ENCODE measurements at places on chromosomes 3 and 15.

DNA sequence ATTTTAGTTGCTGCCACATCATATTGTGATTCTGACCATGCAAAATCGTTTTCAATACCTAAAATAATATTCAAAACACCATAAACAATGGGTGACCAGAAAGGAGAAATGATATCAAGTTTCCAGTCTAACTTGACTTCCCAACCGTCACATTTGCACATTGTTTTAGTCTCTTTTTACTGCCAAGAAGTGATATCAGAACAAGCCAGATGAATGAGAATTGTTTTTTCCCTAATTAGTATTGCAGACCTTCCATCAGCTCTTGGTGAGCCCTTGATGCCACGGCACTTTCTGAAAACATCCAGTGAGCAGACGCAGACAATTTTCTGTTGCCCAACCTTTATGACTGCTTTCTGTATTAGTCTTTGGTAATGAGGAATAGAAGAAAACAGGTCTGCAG, 62.5 kb downstream of the SPATA16 start:
- no peak overlapping the region for H3K27ac ChIP-seq
- no peak for DNase-seq
- no peaks in the 10 kb centered on the region for H3K36me3 ChIP-seq
- no peak overlapping the region for H3K4me3 ChIP-seq
- H3K4me1 ChIP-seq = no peaks in the 10 kb centered on the region

GRCh38 chr15:39462691-39463090, 118.2 kb upstream of the THBS1 start:
- no peaks in the 10 kb centered on the region for H3K36me3 ChIP-seq
- peaks cover 36% of the 10 kb centered on the region for H3K4me1 ChIP-seq
- peak; percentile 62 for DNase-seq
- H3K27me3 ChIP-seq = no peaks in the 10 kb centered on the region
- no peak overlapping the region for H3K4me3 ChIP-seq

DNA sequence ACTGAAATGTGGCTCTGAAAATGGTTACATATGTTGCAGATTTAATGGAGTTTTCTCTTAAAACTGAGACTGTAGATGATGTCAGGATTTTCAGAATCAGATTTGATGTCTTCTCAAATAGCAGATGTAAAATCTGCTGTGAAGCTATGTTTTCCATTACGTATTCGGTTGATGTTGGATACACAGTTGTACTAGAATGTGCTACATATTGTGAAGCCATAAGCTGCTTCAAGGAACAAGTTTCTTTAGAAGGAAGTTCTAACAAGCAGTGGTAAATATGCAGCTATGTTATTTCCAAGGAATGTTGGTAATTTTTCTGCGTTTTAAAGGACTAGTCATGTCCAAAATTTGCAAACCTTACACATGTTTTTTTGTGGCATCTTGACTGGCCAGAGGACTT, 197.7 kb downstream of the RBMS3 start:
- H3K4me1 ChIP-seq = peaks cover 6% of the 10 kb centered on the region
- peak; percentile 44 for DNase-seq
- H3K27me3 ChIP-seq = no peaks in the 10 kb centered on the region
- no peak overlapping the region for H3K4me3 ChIP-seq
- no peak overlapping the region for H3K27ac ChIP-seq

GRCh38 chr3:15207836-15208504, 1.9 kb downstream of the CAPN7 start:
- peak overlapping the region; percentile 73 for H3K27ac ChIP-seq
- H3K4me3 ChIP-seq = peak overlapping the region; percentile 86
- H3K36me3 ChIP-seq = peaks cover 27% of the 10 kb centered on the region

- H3K36me3 ChIP-seq = no peaks in the 10 kb centered on the region
- H3K4me1 ChIP-seq = peaks cover 13% of the 10 kb centered on the region
- H3K4me3 ChIP-seq = no peak overlapping the region
- DNase-seq = peak; percentile 35
- H3K27ac ChIP-seq = no peak overlapping the region
- H3K27me3 ChIP-seq = no peaks in the 10 kb centered on the region
Observed at GRCh38 chr3:188646592-188646991, 492.6 kb downstream of the LPP start.

DNA sequence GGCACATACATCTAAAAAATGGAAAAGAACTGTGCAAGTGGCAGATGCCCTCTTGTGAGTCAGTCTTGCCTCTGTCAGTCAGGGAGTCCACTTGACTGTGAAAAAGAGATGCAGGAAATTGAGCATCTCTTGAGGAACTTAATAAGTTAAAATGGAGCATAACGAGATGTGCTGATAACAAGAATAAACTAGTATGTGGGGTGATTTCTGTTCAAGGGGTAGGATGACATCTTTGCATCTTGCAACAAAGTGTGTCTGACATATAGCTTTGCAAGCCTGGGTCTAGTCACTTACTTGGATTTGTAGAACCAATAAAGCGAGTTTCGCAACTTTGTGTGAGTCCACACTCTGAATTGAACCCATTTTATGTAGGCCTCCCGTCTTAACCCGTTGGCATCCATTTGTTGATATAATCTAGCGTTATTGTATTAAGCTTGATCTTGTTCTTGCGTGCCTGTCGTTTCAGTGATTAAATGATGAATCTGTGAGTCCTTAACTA, 2.2 kb downstream of the USP3 start:
- H3K27ac ChIP-seq = no peak overlapping the region
- DNase-seq = peak; percentile 54
- peak overlapping the region; percentile 74 for H3K4me3 ChIP-seq

GRCh38 chr15:91737151-91737818, 116.2 kb upstream of the SLCO3A1 start:
- peak; percentile 3 for DNase-seq
- H3K4me3 ChIP-seq = no peak overlapping the region
- H3K27ac ChIP-seq = no peak overlapping the region
- H3K27me3 ChIP-seq = no peaks in the 10 kb centered on the region
- no peaks in the 10 kb centered on the region for H3K36me3 ChIP-seq
- no peaks in the 10 kb centered on the region for H3K4me1 ChIP-seq

GRCh38 chr3:106249159-106249558, 380.3 kb upstream of the CBLB start:
- peaks cover 15% of the 10 kb centered on the region for H3K4me1 ChIP-seq
- no peaks in the 10 kb centered on the region for H3K36me3 ChIP-seq
- no peak overlapping the region for H3K4me3 ChIP-seq
- H3K27ac ChIP-seq = no peak overlapping the region
- peak; percentile 39 for DNase-seq

DNA sequence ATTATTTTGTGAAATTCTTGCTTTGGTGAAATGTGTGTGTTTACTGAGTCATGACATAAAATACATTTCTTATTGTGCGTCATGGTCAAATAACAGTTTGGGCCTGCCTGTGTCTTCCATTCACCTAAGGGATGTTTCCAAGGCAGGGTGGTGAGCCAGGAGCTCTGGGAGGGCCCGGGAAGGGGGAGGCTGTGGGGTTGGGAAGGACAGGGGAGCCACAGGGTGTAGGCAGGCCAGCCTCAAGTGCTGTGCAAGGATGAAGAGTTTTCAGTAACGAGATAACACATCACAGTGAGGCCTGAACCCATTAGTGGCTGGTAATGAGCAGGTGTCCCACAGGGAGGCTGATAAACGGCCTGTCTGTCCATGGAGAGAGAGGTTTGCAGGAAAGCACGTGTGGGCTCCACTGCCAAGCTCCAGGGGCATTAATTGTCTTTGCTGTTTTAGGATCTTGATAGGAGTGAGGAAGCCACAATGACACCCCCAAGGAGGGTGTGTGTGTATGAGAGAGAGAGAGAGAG, 35.6 kb upstream of the SEC13 start:
- no peak overlapping the region for H3K4me3 ChIP-seq
- no peak for DNase-seq
- H3K36me3 ChIP-seq = no peaks in the 10 kb centered on the region
- no peaks in the 10 kb centered on the region for H3K27me3 ChIP-seq

GRCh38 chr3:36942638-36943248, 2.1 kb downstream of the TRANK1 start:
- H3K4me3 ChIP-seq = no peak overlapping the region
- no peaks in the 10 kb centered on the region for H3K27me3 ChIP-seq
- no peaks in the 10 kb centered on the region for H3K36me3 ChIP-seq
- peaks cover 9% of the 10 kb centered on the region for H3K4me1 ChIP-seq

DNA sequence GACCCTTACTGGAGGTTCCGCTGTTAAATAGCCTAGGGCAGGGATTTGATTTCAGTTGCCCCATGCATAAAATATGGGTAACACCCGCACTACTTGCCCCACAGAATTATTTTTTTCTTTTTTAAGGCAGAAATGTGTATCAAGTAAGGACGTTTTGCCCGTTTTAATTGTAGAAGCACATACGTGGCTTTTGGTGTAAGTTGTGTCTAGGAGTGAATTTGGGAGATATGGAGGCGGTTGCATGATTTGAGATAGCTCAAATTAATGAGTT, 636 bp upstream of the LRRC58 start:
- H3K4me3 ChIP-seq = peak overlapping the region; percentile 89
- no peak for DNase-seq
- H3K27me3 ChIP-seq = no peaks in the 10 kb centered on the region
- peak overlapping the region; percentile 83 for H3K27ac ChIP-seq

- H3K27ac ChIP-seq = peak overlapping the region; percentile 34
- no peaks in the 10 kb centered on the region for H3K36me3 ChIP-seq
- peaks cover 12% of the 10 kb centered on the region for H3K4me1 ChIP-seq
- peak; percentile 73 for DNase-seq
Observed at GRCh38 chr15:35603301-35603700, 57.3 kb upstream of the DPH6 start.

DNA sequence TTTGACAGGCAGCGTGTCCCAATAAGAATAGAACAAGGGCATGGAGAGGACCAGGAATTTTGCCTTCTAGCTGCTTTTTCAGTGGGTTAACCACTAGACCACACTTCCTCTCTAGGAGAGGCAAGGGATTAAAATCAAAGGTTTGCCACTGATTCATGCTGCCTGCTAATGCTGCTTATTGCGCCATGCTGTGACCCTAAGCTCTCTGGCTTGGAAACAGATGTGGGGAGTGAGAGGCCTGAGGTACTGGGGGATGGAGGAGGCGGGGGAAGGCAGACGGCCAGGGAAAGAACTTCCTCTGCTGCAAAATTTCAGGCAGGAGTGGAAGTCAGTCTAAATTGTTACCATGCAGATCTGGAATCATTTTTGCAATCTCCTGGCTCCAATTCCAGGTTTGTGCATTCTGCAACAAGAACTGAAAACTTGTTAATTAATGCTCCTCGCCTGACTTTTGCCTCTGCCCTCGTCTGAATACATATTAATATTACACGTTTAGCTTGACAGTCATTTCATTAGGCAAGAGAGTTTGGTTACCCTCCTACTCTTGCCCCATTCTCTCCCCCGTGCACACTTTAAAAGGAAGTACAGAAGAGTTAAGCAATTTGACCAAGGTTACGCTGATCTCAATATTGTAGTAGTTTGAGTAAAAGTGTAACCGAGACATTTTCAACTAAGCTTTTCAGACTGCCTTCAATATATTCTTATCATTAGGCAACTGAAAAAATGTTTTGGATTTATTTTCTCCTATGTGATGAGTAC, 121.7 kb upstream of the SPRED1 start:
- peak; percentile 98 for DNase-seq
- H3K4me1 ChIP-seq = peaks cover 40% of the 10 kb centered on the region
- H3K36me3 ChIP-seq = no peaks in the 10 kb centered on the region
- H3K27ac ChIP-seq = peak overlapping the region; percentile 89
- no peaks in the 10 kb centered on the region for H3K27me3 ChIP-seq

GRCh38 chr3:127299276-127299675, 11.4 kb upstream of the PRR20G start:
- peaks cover 36% of the 10 kb centered on the region for H3K27me3 ChIP-seq
- DNase-seq = peak; percentile 10
- no peaks in the 10 kb centered on the region for H3K4me1 ChIP-seq

GRCh38 chr3:122668930-122669730, 11.5 kb upstream of the PARP14 start:
- no peaks in the 10 kb centered on the region for H3K27me3 ChIP-seq
- peak; percentile 61 for DNase-seq
- no peaks in the 10 kb centered on the region for H3K36me3 ChIP-seq
- no peak overlapping the region for H3K4me3 ChIP-seq
- no peak overlapping the region for H3K27ac ChIP-seq

DNA sequence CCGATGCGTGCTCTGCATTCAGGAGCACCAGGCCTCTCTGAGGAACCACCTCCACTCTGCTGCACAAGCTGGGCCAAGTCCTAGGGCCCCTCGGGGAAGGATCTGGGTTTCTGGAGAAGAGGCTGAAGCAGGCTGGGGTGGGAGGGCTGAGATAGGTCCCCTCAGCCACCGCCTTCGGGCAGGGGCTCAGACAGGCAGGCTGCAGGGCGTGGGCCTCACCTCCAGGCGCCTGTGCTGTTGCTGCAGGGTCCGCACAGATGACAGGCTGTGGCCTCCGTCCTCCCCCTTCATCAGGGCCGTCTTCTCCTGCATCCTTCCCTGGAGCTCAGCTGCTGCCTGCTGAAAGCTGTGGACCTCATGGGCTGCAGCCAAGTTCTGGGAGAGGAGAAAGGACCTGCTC, 15.2 kb downstream of the PLA2G4B start:
- no peak overlapping the region for H3K27ac ChIP-seq
- H3K27me3 ChIP-seq = no peaks in the 10 kb centered on the region
- H3K36me3 ChIP-seq = no peaks in the 10 kb centered on the region
- no peak for DNase-seq

- no peaks in the 10 kb centered on the region for H3K4me1 ChIP-seq
- H3K4me3 ChIP-seq = no peak overlapping the region
- no peak for DNase-seq
- H3K27me3 ChIP-seq = no peaks in the 10 kb centered on the region
- H3K27ac ChIP-seq = no peak overlapping the region
Observed at GRCh38 chr15:71182522-71182921, 67.3 kb downstream of the THSD4 start.

DNA sequence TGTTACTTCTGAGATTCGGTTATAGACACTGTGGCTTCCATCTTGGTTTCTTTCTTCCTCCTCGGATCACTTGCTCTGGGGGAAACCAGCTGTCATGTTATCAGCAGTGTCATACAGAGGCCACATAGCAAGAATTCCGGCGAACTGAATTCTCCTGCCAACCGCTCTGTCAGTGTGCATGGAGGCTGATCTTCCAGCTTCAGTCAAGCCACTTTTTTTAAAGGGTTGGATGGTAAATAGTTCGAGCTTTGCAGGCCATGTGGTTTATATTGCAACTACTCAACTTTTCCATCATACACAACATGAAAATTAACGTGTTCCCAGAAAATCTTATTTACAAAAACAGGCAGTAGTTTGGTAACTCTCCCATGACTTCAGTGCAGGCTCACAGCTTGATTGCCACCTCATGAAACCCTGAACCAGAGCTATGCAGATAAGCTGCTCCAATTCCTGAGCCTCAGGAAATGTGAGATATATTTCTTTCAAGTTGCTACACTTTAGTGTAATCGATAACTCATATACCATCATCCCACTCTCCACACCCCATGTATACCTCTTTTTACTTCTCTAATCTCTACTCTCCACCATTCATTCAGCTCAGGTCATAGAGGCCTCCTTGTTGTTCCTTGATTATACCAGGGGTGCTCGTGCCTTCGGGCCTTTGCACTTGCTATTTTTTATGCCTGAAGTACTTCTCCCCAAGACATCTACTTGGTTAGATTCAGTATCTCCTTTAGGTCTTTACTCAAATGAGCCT, 7.2 kb downstream of the RPL22L1 start:
- peak; percentile 48 for DNase-seq
- peak overlapping the region; percentile 16 for H3K27ac ChIP-seq
- no peak overlapping the region for H3K4me3 ChIP-seq
- peaks cover 12% of the 10 kb centered on the region for H3K4me1 ChIP-seq
- H3K36me3 ChIP-seq = peaks cover 30% of the 10 kb centered on the region
